Fibroblast of lung (primary cell): ENCODE measurements at places on chromosomes 6 and 20. TPM values are rescaled to one million over a fixed set of nuclear protein-coding genes. Genes with fewer than 3 reads are reported as not detected.

SRMS gene
- not detected in 2 replicates for total RNA-seq

SFT2D1 gene
- total RNA-seq: 34.2 and 34.8 TPM in 2 replicates

SUMO4 gene
- 1.0 and 2.1 TPM in 2 replicates for total RNA-seq

RIPPLY2 gene
- 0.51 TPM in 1 of 2 replicates, not detected in the other for total RNA-seq

OR2H1 gene
- total RNA-seq: not detected in 2 replicates

KIFC1 gene
- 0.51 and 5.3 TPM in 2 replicates for total RNA-seq

RUNX2 gene
- 2.1 and 4.5 TPM in 2 replicates for total RNA-seq

AIF1 gene
- not detected in 2 replicates for total RNA-seq

SLC39A7 gene
- total RNA-seq: 89.9 and 112 TPM in 2 replicates

GSTA2 gene
- total RNA-seq: not detected in 2 replicates

ADTRP gene
- total RNA-seq: 1.3 and 1.7 TPM in 2 replicates

TBX18 gene
- total RNA-seq: 0.33 and 0.77 TPM in 2 replicates

NOX3 gene
- total RNA-seq: not detected in 2 replicates

TNFRSF21 gene
- total RNA-seq: 4.8 and 12.6 TPM in 2 replicates

PCSK2 gene
- under 0.01 TPM in 1 of 2 replicates, not detected in the other for total RNA-seq
